Esophagus muscularis mucosa (tissue), 4 donors: ENCODE measurements at places on chromosomes 12 and 14.

- peak; percentile 74 for DNase-seq
These were observed 1477.0 kb upstream of the TMEM132C start for GRCh38 chr12:126789963-126790362.

DNA sequence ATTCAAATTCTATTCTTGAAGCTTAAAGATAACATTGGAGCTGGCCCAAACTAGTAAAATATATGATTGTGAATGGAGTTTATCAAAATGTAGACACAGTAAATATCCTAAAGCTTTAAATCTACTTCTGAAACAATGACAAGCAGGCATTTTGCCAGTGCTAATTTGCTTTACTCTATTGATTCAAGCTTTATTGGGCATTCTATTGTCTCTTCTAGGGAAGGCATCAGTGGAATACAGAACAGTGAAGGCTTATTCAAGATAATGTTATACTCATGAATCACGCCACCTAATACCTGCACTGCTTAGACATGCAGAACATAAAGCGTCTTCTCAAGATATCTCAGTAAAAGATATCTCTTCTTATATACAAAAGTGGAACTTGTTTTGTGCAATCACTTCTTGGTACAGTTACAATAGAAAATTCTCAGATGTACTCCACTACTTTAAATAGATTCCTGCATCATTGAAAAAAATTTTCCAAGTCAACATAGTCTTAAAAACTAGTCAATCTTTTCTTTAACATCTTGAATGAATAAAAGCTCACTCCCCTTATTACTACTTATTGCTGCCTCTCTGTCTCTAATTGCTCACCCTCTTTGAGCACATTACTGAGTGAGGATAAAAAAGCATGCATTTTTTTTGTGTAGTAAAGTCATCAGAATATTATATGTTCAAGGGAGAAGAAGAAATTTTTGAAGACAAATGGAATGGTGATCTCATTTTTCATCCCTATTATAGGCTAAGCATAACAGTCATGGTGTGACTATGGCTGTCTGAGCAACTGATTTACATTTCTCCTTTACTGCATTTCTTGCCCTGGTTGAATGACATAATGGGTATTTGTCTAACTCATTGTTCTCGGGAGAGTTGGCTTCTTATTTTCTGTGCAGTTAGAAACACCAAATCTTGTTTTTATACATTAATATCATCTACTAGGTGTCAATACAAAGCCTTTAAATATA lies 98.0 kb upstream of the E2F7 start:
- DNase-seq = no peak

DNA sequence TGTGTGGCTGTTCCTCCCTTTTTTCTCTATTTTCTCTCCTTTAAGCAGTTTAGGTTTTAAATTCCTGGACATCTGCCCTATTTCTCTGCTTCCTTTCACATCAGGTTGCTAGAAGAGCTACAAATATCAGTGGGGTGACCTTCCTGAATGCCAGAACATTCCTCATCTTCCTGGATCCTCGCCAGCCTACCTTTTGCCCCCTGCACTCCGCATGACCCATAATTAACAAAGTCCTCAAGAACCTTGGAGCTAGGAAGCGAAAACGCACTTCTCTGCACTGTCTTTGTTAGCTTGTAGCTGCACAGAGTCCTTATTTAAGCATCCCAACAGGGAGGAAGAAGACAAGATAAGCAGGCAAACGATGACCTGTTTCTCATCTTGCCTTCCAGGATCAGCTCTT lies 30.5 kb downstream of the VDR start:
- no peak for DNase-seq

- no peak for DNase-seq
These were observed 2.6 kb downstream of the C12orf42 start for GRCh38 chr12:103493199-103493598.

DNA sequence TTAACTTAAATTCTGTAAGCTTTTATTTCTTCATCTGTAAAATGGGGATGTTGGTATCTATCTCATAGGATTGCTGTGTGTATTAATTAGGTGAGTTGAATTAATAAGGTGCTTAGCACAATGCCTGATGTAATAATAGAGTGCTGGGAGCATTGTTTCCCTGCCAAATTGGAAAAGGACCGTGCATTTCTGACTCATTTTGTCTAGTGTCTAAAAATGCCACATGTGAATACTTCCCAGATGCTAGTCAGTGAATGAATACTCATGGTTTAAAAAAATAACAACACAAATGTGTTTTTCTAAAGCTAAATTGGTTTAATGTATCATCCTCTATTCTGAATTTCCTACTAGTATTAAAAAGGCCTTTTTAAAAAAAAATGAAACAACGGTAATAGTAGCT lies 45.4 kb upstream of the NEDD1 start:
- no peak for DNase-seq

GRCh38 chr14:59241121-59241520 lies 52.7 kb downstream of the DAAM1 start:
- DNase-seq = no peak
